Lower lobe of right lung (tissue), 2 donors: ENCODE measurements at places on chromosomes 11 and 22. TPM values are rescaled to one million over a fixed set of nuclear protein-coding genes. Genes with fewer than 3 reads are reported as not detected.

MRGPRE gene
- not detected for total RNA-seq

SERGEF gene
- total RNA-seq = 28.4 TPM

RCE1 gene
- total RNA-seq = 18.9 TPM

GRCh38 chr11:96152623-96153022 lies 190.4 kb downstream of the MAML2 start:
- H3K27me3 ChIP-seq = no peaks in the 10 kb centered on the region
- H3K4me1 ChIP-seq = peaks cover 38% of the 10 kb centered on the region
- no peak overlapping the region for H3K27ac ChIP-seq
- no peak for DNase-seq
- H3K4me3 ChIP-seq = no peak overlapping the region

DNA sequence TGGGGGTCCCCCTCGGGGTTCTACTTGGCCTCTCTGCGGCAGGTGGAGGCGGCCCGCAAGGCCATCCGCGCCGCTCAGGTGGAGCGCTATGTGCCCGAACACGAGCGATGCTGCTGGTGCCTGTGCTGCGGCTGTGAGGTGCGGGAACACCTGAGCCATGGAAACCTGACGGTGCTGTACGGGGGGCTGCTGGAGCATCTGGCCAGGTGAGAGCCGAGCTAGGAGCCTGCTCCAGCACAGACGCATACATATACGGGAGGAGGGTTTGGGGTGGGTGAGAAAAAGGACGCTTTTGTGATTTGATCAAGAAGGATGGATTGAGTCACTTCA lies 415 bp downstream of the CENATAC start:
- H3K27me3 ChIP-seq = no peaks in the 10 kb centered on the region
- H3K4me3 ChIP-seq = peak overlapping the region; percentile 96
- peak overlapping the region; percentile 94 for H3K27ac ChIP-seq

DNA sequence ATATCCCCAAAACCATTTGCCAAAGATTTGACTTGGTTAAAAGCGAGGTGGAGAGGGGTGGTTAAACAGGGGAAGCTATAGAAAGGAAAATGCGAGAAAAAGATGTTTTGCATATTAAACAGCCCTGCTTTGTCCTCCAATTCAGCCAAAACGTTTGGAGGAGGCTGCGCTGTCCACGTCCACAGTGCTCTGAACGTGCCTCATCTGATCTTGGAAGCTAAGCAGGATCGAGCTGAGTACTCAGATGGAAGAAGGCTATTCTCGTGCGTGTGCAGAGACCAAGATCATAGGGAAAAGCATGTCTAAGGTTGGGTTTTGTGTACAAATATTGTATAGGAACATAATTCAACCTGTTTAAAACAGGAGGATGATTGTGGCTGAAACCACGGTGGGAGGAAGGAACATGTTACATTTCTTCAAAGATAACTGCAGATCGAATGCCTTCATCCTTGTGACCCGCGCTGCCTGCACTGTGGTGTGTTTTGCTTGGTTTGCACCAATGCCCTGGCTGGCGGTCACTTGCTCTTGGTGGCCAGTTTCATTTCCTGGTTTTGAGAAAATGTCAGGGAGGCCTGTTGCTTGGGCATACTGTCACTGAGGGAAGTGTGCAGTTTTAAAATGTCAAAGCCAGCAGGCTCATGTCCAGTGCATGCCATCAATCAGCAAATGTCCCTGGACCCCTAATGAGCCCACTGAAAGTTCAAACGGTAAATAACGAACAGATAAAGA lies 40.4 kb downstream of the FLI1 start:
- peak; percentile 78 for DNase-seq
- peaks cover 93% of the 10 kb centered on the region for H3K4me1 ChIP-seq
- H3K27ac ChIP-seq = peak overlapping the region; percentile 19
- H3K27me3 ChIP-seq = no peaks in the 10 kb centered on the region
- H3K4me3 ChIP-seq = no peak overlapping the region

DNA sequence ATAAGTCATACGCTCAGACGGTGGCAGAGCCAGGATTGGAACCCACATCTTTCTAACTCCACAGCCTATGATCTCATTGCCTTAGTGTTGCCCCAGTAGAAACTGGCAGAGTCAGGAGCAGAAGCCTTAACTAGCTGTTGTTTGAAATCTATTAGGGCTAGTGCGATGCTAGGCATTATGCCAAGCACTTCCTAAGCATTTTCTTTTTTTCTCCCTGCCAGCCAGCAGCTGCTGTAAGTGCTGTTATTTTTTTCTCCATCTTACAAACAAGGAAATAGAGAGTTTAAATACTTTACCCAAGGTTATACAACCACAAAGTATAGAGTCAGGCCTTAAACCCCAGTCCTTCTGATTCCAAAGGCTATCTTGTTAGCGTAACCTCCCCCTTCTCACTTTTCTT lies 161.0 kb upstream of the SORL1-AS1 start:
- peaks cover 75% of the 10 kb centered on the region for H3K36me3 ChIP-seq
- H3K27me3 ChIP-seq = no peaks in the 10 kb centered on the region
- no peak overlapping the region for H3K4me3 ChIP-seq
- no peak for DNase-seq

GRCh38 chr11:11458001-11458400 lies 105.0 kb upstream of the CSNK2A3 start:
- no peaks in the 10 kb centered on the region for H3K36me3 ChIP-seq
- H3K27ac ChIP-seq = no peak overlapping the region
- no peak overlapping the region for H3K4me3 ChIP-seq
- peaks cover 10% of the 10 kb centered on the region for H3K4me1 ChIP-seq
- DNase-seq = no peak
- no peaks in the 10 kb centered on the region for H3K27me3 ChIP-seq

DNA sequence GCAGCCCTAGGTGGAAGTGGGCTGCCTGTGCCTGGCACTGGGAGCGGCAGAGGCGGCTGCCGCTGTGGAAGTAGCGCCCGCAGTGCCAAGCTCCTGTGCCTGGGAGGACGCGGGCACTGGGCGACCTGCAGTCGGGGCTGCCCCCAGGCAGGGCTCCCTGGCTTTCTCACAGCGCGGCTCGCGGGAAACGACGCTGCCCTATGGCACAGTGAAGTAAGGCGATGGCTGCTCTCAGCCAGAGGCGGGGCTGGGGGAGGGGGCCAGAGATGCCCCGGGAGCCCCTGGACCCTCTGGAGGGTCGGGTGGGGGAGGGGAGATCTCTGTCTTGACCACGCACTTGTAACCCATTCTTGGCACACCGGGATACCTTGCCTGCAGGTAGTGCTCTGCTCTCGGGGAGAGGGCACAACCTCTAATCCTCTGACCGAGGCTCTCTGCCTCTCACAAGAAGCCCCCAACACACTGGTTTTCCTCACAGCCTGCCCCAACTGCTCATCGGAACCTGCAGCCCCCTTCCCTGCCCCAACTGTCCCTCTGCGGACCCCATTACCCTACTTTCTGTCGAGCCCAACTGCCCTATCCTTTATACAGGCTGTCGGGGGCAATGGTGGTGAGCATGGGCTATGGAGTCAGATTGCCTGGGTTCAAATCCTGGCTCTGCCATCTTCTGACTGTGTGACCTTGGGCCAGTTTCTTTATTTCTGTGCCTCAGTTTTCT lies 32.2 kb upstream of the TRIM29 start:
- no peak for DNase-seq
- H3K27ac ChIP-seq = no peak overlapping the region
- no peaks in the 10 kb centered on the region for H3K36me3 ChIP-seq
- H3K4me1 ChIP-seq = peaks cover 18% of the 10 kb centered on the region
- peak overlapping the region; percentile 57 for H3K4me3 ChIP-seq

GRCh38 chr22:34416022-34416860 lies 496.0 kb upstream of the LARGE1 start:
- no peak for DNase-seq
- no peaks in the 10 kb centered on the region for H3K36me3 ChIP-seq
- H3K27ac ChIP-seq = no peak overlapping the region
- no peaks in the 10 kb centered on the region for H3K4me1 ChIP-seq
